Fibroblast of lung (primary cell): ENCODE measurements at places on chromosomes 4 and X.

DNA sequence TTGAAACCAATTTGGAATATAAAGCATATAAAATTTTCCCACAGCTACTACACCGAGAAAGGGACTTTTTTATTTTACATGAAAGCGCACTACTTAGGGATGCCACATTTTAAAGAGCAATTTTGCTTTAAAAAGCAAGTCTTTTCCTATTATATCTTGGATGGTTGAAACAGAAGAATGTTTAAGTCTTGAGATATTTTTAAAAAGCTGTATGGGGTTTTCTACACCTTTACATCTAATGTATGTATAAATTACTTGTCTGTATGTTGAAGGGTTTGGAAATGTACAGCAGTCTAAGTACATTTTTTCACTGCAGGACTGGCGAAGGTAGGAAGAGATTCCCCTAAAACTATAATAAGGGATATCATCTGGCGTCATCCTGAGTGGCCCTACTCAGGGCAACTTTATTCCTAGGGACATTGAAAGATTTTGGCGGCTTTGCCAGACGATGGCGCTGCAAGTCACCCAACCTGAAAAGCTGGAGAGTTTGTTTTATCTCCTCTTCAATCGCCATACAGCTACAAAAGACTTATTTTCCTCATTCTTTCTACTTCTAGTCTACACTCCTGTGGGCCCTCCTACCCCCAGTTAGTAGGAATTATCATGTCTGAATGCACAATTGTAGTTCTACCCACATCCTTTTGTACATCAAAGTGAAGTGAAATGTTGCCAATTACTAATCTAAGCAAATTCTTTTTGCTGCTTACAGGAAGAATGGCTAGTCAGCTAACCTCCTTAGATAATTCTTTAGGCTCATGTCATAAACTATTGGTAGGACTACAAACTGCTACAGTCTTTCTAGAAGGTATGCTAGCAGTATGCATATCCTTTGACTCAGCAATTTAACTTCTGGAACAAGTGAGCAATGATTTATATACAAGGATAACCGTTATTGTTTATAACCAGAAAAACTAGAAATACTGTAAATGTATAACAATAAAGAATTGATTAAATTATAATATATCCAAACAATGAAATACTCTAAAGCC, 782 bp upstream of the NEK1 start:
- DNase-seq: peak; percentile 76

- no peak for DNase-seq
These were observed 57.6 kb upstream of the TBC1D9 start for GRCh38 chr4:140813804-140814203.

- no peak for DNase-seq
These were observed 473.6 kb downstream of the BCOR start for GRCh38 chrX:39624166-39624565.

- DNase-seq: no peak
These were observed 4.8 kb upstream of the DUSP9 start for GRCh38 chrX:153642051-153642654.

DNA sequence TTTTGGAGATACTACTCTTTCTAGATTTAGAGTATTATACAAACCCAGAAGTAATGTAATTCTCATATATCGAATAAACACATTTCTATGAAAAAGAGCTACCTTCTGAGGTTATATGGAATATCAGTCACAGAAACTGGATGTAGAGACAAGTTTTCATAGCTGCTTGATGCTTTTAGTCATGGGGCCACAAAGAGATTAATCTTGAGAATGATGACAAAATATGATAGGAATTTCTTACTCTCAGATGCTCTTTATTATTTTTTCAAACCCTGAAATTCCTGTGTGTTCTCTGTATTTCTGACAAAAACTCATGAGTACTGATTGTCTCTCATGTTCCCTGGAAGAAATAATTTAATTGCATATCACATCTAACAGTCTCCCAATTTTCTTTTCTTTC, 662.5 kb downstream of the RAPGEF2 start:
- DNase-seq: no peak

GRCh38 chrX:53223955-53224859, 800 bp downstream of the KDM5C start:
- peak; percentile 86 for DNase-seq

GRCh38 chr4:165301833-165302232, 25.6 kb upstream of the MSMO1 start:
- peak; percentile 66 for DNase-seq

- DNase-seq: no peak
These were observed 18.4 kb downstream of the NMU start for GRCh38 chr4:55617587-55618197.

- peak; percentile 30 for DNase-seq
These were observed 4.6 kb upstream of the PKD2 start for GRCh38 chr4:88002786-88003185.

DNA sequence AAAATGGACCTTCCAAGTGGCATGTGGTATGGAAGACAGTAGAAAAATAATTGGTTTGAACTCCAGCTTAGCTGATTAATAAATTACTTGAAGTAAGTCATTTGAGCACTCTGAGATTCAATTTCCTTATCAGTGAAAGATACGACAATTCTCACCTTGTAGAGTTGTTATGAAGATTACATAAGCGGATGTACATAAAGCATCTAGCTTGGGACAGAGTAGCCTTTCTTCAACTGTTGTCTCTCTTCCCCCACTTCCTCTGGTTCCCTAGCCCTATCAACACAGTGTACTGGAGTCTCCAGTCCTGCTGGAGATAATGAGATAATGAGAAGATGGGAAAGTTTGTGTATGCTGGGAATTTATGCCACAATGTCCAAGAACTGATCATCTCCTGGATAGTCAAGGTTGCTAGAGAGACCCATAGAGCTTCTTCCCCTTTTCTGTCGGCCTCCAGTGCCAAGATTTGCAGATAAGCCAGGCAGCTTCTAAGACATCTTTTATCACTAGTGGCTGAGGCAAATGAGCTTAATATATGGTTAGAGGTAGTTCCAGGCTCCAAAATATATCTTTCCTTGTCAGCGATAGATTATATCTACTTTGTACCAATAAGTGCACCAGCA, 33.9 kb downstream of the VSIG4 start:
- DNase-seq: no peak

DNA sequence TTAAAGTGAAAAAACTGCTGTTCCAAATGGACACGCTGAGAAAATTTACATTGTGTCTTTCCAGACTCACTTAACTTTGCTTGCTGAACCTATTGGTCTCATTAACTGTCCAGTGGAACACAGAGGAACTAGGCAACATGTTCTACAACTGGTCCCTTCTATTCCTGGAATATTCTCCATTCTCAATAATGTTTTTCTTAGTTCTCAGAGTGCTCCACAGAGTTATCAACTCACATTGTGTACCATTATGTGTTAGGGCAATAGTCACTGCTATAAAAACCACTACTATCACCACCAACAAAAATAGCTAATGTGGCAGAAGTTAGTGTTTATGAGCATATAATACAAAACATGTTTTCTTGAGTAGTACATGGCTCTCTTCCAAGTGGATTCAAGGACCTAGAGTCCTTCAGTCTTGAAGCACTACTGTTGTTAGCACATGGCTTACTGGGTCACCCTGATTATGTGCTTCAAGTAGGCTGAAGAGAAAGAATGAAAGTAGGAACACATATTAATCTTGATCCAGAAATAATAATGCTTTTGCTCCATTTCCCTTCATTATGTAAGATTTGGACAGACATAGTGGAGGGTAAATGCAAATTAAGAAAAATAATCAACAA, 865.3 kb upstream of the HS3ST1 start:
- DNase-seq: no peak

DNA sequence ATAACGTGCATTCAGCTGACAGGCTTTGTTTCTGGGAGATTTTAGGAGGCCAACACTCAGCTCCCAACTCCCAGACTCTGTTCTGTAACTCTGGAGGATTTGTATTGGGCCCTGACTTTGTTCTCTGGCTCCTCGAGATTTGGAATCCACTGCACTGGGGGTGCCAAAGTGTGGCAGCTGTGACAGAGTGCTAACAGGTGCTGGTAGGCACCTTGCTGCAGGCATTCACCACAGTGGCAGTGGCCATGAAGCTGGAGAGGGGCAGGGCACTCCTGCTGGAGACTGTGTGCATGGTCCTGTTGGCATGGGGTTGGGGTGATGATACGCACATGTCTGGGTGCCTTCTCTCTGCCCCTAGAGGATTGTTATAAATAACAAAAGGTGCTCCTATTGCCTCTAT, 1094.9 kb upstream of the SLIT2 start:
- DNase-seq: no peak

- DNase-seq: no peak
These were observed 1.7 kb upstream of the TCEAL8 start for GRCh38 chrX:103256651-103257050.

GRCh38 chrX:119605464-119606279, 552 bp downstream of the NKRF start:
- DNase-seq: no peak

- no peak for DNase-seq
These were observed 48.1 kb upstream of the CPLX1 start for GRCh38 chr4:874056-874455.

DNA sequence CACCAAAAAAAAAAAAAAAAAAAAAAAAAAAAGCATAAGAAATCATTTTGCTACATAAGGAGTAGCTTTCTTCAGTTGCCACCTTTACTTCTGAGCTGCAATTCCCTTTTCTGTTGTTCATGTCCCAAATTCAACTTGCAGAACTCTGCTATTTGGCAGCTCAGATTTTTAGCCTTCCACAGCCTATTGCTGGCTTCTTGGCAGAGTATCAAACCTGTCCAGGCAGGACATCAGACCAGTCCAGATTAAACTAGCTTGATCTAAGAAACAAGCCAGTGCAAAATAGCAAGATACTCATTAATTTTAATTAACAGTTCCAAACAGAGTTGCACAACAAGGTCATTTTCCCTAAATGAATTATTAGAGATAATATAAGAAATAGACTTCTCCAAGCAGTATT, 123.6 kb upstream of the NR3C2 start:
- DNase-seq: no peak
